NCI-H1694 (cell line): ENCODE measurements at places on chromosomes 12 and 14.

DNA sequence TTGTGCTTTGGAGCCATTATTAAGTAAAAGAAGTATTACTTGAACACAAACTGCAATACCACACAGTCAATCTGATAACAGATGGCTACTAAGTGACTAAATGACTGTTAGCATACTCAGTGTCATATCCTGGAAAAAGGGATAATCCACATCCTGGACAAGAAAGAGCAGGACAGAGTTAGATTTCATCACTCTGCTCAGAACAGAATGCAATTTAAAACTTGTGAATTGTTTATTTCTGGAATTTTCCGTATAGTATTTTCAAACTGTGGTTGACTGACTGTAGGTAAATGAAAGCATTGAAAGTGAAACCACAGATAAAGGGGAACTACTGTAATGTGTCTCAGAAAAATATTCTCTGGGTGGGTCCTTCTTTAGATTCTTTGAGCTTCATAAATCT, 458.8 kb downstream of the TMEM117 start:
- no peak for DNase-seq

DNA sequence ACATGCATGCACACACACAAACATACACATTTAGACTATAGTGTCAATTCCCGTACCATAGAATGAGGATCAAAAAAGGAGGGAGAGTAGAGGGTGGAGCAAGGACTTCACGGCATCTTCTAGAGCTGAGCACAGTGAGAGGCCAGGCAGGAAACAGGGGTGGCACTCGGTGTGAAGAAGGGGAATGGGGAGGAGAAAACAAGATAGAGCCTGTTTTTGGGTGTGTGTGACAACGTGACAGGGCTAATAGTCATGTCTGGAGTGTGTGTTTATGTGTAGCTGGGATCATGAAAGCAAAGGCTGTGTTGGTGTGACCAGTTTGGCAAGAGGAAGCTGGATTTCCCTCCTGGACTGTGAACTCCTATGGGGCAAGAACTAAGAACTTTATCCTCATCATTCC, 9.9 kb upstream of the ACVR1B start:
- no peak for DNase-seq

- DNase-seq, result no peak
These were observed 129.9 kb downstream of the NPAS3 start for GRCh38 chr14:33068626-33069025.

DNA sequence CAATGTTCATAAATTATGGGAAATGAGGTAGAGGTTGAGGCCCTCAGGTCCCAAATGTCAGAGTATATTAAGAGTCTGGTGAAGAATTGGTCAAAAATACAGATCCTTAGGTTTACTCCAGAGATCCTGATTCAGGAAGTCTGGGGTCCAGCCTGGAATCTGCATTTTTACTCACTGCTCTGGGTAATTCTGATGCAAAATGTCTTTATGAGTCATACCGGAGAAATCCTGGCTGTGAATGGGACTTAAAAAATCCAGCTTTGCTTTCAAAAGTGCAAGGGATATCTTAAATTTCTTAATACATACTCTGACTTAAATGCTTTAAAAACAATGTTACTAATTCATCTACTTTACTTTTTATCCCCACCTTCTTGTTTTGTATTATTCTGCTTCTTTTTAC, 74.5 kb downstream of the FERMT2 start:
- DNase-seq, result no peak

DNA sequence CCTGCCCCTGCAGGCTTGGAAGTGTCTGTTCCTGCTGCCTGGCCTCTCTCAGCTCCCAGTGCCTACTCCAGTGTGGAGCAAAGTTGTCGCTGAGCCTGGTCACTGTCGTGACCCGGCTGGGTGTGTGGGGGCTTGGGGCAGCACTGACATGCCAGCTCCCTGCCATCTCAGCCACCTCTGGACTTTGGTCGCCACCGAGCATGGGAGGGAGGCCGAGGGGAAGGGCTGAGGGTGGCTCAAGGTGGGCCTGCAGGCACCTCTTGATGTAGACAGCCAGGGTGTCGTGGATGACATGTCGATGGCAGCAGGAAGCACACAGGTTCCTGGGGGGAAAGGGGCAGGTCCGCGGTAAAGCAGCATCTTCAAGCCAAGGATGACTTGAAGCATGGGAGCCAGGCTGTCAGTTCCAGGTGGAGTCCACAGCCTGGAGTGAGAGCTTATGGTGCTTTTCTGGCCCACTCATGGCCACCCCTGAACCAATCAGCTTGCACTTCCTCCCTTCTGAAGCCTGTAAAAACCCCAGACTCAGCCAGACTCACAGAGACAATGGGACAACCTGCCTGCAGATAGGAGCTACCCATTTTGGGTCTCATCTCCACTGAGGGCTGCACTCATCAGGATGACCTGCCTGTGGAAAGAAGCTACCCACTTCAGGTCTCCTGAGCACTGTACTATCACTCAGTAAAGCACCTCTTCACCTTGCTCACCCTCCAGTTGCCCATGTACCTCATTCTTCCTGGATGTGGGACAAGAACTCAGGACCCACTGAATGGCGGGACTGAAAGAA, 210.1 kb downstream of the MON2 start:
- no peak for DNase-seq

DNA sequence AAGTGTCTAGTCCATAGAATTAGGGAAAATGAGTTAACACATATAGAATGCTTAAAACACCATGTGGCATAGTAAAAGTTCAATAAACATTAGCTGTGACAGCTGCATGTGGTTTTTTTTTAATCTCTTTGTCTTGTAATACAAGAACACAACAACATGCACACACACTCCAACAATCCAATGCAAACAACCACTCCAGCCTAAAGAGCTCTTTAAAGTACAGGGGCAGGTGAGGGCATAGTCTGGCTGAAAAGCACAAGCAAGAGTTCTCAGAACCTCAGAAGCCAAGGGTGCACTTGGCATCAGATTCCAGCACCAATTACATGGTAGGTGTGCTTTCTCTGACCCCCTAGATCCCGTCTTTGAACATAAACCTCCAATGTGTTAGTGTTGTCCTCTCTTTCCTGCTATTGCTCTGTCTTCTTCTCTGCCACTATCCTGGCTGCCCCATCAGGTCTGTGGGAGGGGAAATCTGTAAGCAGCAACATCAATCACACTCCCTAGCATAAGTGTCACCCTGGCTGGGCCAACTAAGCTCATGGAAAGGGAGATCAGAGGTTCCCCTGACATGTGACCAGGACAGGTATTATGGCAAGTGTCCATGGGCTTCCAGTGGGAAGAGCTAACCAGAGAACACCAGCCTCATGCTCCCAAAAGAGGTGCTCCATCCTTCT, 91.0 kb downstream of the SLC8A3 start:
- peak; percentile 50 for DNase-seq

GRCh38 chr12:15534322-15534721, 212.0 kb downstream of the PTPRO start:
- DNase-seq, result no peak

DNA sequence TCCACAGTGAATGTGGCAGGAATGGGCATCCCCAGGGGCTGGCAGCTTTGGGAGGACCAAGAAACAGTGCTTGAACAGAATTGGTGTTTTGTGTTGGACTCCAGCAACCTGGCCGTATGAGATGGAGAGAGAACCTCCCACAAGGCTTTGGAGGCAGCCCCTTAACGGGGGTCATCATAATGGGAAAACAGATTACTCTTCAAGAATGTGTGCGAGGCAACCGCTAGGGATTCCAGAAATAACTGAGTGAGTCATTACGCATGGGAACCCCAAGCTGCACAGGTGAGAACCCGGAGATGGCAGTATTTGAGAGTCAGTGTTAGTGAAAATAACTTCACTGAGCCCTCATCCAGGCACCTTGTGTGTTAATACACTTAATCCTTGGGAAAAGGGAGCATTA, 567.8 kb upstream of the TBX3 start:
- no peak for DNase-seq

DNA sequence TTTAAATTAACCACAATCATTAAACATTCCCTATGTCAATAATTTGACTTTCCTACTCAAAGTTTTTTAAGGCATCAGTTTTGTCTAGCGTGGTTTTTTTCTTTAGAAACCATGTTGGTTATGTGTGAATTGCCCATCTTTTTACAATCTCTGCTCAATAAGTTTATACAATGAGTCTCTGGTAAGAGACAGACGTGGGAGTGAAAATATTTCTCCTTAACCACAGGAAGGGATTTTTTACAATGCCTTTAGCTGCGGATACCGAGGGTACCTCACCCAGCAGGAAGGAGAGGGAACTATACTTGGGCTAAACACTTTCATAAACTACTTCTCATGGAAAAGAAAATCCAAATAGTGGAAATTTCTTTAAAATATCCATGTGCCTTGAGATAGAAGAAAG, 191.4 kb upstream of the BCL2L14 start:
- no peak for DNase-seq

- DNase-seq, result no peak
These were observed 12.0 kb downstream of the NGDN start for GRCh38 chr14:23481362-23481970.
